Activated T-cell treated with anti-CD3 and anti-CD28 coated beads, Interleukin-2, amount 50 U/mL, for 72 hours (primary cell): ENCODE measurements at places on chromosomes 3 and 15.

GRCh38 chr3:44893097-44893496 is 18.7 kb downstream of the TGM4 start:
- no peak for DNase-seq

DNA sequence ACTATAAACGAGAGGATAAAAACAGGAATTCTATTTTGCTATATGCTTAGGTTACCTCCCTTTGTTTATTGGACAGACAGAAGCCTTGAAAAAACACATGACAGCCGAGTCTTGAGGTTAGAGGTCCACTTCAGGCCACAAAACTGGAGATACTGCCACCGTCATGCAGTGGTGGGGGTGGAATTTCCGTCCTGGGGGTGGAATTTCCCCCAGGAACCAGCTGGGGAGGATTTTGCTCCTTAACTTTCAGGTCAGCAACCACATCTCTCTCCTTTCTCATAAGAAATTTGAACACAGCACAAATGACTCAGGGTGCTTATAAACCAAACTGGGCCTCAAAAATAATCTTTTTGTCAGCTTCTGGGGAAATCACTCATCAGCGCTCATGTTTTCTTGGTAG is 545.8 kb upstream of the ADAMTS9 start:
- DNase-seq = no peak

GRCh38 chr3:14562121-14562890 is 22.2 kb upstream of the GRIP2 start:
- DNase-seq = no peak

GRCh38 chr3:76370749-76371520 is 585.6 kb upstream of the ZNF717 start:
- no peak for DNase-seq

GRCh38 chr3:124928333-124929202 is 6.0 kb downstream of the MUC13 start:
- peak; percentile 62 for DNase-seq

GRCh38 chr15:36988947-36989346 is 111.4 kb downstream of the MEIS2 start:
- no peak for DNase-seq

- DNase-seq = no peak
These were observed 136.9 kb downstream of the HCN4 start for GRCh38 chr15:73231661-73232419.

DNA sequence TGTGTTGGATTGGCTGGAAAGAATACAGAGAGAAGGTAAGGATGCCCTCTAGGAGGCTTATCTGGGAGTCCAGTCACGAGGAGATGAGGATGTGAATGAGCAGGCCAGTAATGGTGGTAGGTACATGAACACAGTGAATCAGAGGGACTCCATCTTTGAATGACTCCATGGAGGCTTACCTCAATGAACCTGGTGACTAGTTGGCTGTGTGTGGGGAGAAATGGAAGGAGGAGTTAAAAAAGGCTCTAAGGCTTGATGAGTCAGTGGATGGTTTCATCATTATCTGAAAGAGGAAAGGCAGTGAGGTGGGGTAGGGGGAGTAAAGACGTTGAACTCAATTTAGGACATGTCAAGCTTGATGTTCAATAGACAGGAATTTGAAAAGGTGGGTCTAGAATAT is 61.1 kb downstream of the KCNAB1 start:
- DNase-seq = no peak

DNA sequence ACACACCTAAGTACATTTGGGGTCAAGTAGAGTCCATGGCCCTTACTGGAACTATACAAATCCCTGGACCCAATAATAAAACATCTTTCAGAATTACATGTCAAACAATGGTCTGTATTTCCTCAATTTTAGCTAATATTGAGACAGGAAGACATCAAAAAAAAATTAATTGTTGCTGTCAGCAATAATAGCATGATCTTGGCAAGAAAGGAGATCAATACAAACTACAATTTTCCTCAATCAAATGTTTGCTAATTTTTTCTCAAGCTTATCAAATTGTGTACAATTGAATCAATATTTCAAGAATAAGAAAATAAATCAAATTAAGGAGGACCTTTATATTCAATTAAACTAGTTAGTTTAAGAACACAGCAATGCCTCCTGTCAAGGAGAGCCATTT is 62.6 kb downstream of the FSIP1 start:
- no peak for DNase-seq

DNA sequence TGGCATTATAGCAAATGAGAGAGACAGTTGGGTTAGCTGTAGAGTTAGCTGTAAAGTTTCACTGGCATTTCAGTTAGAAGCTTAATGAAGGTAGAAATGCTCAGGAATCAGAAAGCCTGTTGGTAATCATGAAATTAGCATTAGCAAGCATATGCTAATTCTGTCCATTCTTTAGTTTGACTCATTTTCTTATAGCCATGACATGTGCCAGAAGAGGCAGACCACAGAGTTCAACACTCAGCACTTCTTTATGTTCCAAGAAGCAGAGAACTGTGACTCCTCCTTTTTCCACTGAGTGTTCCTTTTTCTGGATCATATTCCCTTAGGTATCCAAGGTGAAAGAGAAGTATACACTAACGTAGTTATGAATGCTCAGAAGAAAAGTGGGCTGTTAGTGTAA is 276.2 kb upstream of the SGO1 start:
- DNase-seq = no peak

- no peak for DNase-seq
These were observed 84.1 kb upstream of the ARHGEF3 start for GRCh38 chr3:56885879-56886278.

- DNase-seq = no peak
These were observed 104.1 kb downstream of the TPRG1 start for GRCh38 chr3:189275852-189276251.

- no peak for DNase-seq
These were observed 722 bp upstream of the POGLUT1 start for GRCh38 chr3:119468041-119468440.

GRCh38 chr3:146184241-146185015 is 23.4 kb upstream of the PLOD2 start:
- no peak for DNase-seq

DNA sequence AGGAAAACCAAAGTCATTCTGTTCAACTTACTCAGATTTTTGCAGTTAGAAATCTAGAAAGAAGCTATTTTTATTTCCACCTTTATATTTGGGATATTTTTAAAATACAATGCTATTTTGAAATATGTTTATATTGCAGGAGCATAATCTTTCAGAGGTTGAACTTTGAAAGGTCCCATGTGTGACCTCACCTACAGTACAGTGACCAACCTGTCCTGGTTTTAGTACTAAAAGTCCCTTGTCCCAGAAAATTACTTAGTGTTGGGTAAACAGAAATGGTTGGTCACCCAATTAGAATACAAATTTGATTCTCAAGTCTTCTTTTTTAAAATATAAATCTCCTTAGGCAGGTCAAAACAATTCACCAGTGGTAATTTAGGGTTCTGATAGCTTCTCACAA is 141.6 kb upstream of the FRMD4B start:
- DNase-seq = no peak

GRCh38 chr3:143707848-143708247 is 140.4 kb downstream of the SLC9A9 start:
- DNase-seq = no peak

DNA sequence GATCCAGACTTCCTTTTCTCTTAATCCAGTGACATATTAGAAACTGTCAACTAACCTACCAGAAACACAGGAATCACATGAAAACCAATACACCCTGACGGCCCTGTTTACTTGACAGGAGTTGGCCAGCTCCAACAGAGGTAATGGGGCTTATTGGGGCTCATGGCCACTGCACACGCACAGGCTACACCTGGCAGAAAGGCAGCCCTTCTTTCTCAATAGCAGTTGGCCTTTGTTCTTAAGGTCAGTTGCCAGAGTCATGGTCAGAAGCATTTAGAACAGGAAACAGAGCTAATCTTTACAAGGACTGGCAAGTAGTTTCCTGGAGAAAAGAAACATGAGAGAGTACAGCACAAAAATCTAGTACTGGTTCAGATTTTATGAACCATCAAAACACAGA is 181.8 kb downstream of the MAGI1 start:
- no peak for DNase-seq

DNA sequence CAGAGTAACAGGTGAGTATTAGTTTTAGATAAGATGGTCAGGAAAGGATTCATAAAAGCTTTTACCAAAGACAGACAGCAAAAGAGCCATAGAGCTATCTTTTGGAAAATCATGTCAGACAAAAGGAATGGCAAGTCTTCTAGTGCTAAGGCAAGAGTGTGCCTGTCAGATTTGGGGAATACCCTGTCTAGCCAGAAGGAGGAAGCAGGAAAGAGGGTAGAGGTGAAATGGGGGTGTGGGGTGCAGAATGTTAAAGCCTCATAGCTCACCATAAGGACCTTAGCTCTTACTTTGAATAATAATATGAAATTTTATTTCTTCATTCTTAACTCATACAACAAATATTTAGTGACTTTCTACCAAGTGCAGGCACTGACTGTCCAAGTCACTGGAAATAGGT is 512.1 kb upstream of the ROBO2 start:
- no peak for DNase-seq

DNA sequence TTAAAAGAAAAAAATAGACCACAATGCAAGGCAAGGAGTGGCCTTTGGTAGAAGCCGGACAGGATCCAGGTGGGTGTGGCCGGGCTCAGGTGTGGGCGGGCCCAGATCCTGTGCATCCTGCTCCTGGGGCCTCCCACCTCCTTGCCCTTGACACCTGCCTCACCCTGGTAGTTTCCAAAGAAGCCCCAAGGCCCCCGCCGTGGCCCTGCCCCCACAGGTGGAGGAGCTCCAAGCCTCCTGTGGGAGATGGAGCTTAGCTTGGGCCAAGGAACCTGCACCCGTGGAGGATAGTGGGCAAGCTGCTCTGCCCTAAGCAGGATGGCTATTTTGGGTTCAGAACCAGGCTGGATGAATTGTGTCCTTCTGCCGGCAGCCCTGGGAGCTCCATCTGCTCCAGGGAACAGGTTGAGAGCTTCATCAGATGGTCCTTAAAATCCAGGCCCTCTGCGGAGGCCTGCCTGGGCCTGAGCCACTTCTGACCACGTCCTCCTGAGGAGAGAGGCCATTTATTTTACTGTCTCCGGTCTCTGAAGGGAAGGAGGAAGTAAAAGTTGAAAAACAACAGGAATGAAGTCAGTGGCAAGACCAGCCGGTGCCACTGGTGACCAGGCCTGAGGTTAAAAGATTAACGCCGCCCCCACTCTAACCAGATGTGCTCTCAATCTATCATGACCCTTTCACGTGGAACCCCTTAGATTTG is 53.9 kb upstream of the KLF13 start:
- no peak for DNase-seq

GRCh38 chr15:62506217-62506805 is 341.2 kb upstream of the C2CD4B start:
- no peak for DNase-seq

GRCh38 chr15:96352604-96353405 is 22.3 kb downstream of the NR2F2 start:
- DNase-seq = no peak

DNA sequence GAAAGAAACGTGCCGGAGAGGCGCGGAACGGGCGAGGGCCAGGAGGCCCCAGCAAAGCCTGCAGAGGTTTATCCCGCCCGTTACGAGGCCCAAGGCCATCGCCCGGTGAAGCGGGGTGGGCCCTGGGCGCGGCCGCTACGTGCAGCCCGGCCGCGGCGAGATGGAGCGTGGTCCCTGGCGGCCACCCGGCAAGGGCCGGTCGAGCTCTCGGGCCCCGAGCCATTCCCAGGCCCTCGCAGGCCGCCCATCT is 1.1 kb downstream of the PKM start:
- no peak for DNase-seq

DNA sequence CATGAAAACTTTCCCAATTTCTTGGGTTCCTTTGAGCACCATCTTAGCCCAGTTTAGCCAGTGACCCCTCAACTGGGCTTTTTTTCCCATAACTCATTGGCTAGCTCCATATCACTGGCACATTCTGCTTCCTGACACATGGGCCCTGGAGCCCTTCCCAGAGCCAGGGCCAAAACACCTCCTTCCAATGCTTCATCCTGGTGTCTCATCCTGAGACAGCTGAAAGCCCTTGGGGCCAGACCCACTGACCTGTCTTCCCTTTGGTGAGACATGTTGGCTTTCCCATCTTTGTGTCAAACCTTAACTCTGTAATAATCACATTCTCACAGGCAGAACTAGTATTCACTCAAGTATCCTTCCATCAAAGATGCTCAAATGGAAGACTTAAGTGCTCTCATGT is 82.6 kb upstream of the SMAD3 start:
- DNase-seq = no peak

DNA sequence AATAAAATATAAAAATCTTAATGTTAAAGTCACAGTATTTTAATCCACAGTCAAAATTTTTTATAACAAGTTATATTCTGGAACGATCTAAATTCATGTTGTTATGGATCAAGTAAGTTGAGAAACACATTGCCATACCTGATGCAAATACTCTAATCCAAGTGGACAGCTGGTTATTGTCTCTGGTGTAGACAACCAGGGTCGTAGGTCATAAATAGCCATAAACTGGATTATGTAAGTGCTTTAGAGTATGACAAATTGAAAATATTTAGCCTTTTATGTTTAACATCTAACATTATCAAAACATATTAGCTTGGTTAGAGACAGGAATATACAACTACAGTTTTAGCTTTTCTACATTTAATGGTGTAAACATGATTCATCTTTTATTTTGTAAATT is 53.0 kb downstream of the PLSCR2 start:
- no peak for DNase-seq
